Muscle of arm (tissue), 14 donors: ENCODE measurements at places on chromosomes 11 and 22. TPM values are rescaled to one million over a fixed set of nuclear protein-coding genes. Genes with fewer than 3 reads are reported as not detected.

DNA sequence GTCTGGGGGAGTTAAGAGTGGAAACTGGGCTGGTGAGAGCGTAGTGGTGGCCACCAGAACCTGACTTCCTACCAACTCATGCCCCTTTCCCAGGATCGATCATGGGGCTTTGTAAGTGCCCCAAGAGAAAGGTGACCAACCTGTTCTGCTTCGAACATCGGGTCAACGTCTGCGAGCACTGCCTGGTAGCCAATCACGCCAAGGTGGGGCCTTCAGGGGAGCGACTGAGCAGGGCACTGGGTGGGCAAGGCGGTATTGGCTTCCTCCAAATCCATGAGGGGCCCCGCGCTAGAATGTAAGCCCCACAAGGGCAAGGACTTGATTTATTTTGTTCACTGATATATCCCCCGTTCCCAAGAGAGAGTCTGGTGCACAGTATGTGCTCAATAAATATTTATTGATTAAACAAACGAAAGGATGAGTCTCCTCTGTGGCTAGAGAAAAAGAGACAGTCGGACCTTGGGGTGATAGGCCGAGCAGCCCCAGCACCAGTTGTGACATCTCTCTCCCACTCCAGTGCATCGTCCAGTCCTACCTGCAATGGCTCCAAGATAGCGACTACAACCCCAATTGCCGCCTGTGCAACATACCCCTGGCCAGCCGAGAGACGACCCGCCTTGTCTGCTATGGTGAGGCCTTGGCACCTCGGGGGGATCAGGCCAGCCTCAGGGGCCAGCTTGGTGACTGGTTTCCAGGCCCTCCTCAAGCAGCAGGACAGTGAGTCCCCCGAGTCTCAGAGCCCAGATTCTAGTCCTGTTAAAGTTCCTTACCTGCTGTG lies 765 bp downstream of the ZFPL1 start:
- no peak for DNase-seq

DNA sequence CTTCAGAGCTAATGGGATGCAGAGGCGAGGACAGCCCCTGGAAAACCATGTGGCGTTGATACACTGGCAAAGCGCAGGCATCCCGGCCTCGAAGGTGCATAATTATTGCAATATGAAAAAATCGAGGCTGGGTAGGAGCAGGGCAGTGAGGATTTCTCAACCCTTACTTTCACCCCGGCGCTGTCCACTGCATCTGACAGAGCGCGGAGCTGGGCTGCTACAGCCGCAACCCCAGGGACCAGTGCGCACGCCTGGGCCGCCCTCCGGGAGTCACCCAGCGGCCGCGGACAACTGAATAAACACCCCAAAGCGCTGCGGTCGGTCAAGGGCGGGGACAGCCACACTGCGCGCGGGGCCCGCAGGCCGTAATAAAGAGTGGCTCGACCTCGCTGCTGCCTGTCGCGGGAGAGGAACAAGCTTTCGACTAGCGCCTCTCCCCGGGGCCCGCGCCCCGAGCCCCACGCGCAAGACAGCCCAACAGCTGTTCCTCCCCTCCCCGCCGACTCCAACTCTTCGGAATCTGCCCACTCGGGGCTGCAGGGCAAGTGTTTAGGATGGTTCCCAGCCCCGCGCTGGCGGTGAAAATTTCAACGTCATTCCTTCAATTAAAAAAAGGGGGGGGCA lies 3.6 kb upstream of the WT1 start:
- no peak for DNase-seq

The SHISAL1 gene
- polyA plus RNA-seq: 16.8 TPM

- DNase-seq: peak; percentile 25
Measured at GRCh38 chr11:77140231-77140851, 12.3 kb downstream of the MYO7A start.

The FAM83F gene
- polyA plus RNA-seq: not detected

The SLC35E4 gene
- 1.9 TPM for polyA plus RNA-seq

DNA sequence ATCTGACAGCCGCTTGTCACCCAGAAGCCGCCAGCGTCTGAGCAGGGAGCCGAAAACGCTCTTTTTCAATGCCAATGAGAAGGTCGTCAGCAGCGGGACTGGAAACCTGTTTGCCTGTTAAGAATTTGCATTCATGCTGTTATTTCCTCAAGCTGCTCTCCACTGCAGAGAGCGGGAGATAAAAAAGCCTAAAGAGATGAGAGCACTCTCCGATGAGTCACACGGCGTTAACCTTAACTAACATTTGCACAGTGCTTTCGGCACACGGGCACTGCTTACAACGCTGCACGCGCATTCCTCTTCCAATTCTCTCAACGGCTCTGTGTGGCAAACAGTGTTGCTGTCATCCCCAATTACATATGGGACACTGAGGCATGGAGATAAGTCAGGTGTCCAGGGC lies 40.0 kb upstream of the RTL6 start:
- no peak for DNase-seq

The UNC93B1 gene
- polyA plus RNA-seq: not detected

The UPK3A gene
- 0.28 TPM for polyA plus RNA-seq

GRCh38 chr11:124543554-124543953 lies at the start of gene OR8B12:
Gene OR8B12 (minus strand): TSS chr11:124543654. CDS start chr11:124543654, 0 bp downstream.
- no peak for DNase-seq

The DLG2 gene
- 12.5 TPM for polyA plus RNA-seq

The OR52E5 gene
- not detected for polyA plus RNA-seq

DNA sequence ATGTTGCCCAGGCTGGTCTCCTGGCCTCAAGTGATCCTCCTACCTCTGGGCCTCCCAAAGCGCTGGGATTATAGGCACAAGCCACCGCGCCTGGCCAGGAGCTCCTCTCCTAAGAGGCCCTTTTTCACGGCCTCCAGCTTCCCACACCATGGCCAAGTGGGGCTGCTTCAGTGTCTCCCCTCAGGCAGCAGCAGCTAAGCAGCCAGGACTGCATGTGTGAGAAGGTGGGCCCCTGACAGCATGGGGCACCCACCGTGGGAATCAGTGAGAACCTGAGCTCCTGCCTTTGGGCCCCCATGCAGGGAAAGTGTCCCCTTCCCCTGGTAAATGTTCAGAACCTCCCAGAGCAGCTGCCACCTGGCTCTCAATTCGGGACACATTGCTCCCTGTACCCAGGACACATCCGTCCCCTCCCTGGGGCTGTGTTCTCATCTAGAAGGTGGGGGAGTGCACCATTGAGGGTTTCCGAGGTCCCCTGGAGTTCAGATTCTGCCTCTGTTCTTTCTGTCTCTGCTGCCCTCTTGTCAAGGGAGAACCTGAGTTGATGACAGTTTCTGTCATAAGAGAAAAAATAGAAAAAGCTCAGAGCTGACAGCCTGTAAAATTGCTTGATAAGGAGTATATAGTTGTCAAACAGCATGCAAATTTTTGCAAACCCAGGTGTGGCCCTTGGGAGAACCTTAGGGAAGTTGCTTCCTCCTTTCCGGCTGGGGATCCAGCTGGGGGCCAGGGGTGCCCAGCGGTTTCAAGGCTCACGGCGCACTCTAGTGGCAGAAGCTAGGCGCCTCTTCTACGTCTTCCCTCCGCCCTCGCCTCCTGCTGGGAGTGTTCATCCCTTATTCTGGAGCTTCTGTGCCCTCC lies 29.7 kb downstream of the FAM83F start:
- no peak for DNase-seq

DNA sequence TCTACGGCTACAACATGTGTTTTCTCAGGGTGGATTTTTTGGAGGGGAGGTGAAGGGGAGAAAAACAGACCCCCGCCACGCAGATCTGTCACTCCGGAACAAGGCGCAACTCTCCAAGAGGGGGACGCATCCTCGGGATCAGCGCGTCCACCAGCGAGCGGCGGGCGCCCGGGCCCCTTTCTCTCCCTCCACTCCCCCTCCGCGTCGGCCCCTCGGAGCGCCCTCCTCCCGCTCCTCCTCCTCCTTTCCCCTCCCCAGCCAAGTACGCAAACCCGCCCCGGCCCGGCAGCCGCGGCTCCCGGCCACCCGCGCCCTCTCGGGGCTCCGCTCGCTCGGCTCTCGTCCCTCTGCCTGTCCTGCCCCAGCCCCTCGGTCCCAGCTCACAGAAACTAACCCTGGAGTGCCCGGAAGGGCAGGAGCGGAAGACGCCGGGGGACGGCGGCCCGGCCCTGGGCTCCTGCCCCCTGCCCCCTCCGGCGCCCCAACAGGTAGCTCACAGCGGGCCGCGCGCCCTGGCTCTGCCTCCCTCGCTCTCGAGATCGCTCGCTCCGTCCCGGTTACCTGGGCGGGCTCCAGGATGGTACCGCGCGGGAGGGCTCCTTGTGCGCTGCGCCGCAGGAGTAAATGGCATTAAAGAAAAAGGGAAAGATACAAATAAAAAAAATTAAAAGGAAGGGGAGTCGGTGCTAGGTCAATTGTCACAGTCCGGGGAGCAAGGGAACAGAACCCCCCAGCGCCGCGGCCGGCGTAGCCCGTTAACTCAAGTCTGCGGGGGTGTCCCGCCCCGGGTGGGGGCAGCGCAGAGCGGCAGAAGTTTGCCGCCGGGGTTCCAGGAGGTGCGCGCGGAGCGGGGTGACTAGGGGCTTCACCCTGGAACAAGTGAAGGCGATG lies 131.4 kb upstream of the C11orf58 start:
- DNase-seq: peak; percentile 46

DNA sequence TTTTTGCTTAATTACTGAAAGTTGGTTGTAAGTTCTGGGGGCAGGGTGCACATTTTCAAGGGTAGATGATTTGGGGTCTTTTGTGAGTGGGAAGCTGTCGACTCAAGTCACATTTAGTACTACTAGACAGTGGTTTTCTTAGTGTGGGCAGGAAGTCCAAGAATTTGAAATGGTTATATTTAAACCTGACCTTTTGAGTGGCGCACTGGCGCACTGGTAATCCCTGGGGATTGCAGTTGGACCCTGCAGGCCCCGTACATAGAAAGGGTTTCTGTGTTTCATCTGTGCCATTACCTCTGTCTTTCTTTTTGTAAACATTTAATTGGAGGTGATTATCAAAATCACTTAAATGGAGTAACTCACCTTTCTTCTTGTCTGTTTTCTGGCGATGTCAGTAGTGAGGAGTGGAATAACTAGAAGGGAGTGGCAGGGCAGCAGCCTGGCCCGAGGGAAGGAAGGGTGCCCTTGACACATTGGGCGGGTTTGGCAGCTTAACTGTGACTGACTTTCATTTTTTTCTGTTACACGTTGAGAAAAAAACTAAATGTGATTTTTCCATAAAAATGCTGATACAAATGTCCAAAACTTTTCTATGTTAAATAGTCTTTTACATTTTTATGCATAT lies 101.8 kb upstream of the GAL start:
- DNase-seq: no peak

DNA sequence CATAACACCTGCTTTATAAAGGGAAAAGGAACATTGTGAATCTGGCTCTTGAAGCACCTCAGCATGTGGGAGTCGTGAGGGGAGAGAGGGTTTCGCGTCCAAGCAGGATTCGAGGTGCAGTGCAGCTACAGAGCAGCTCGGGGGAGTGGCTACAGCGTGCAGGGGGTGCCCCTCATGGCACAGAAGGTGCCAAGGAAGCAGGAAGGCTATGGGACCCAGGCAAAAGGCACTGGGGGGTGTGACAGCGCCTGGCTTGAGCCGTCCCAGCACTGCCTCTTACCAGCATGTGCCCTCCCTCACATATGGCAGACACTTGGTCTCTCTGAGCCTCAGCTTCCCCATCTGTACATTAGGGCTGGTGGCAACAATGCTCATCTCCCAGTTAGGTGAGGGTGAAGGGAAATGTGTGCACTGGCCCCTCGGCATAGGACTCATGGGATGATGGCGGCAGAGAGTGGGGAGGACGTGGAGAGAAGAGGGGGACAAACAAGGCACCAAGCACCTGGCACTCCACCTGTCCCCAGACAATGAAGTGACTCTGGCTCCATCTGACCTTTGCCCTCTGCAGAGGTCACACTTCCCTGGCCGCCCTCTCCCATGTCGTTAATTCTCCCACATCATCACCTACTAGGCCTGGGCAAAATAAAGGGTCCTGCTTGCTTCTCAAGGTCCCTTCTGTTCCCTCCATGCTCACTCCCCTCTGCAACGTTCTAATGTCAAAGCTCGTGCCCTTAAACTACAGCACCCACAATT lies 10.4 kb downstream of the TNKS1BP1 start:
- no peak for DNase-seq
